ENCODE measurements at places on chromosomes 3 and 15. TPM values are rescaled to one million over a fixed set of nuclear protein-coding genes. Genes with fewer than 3 reads are reported as not detected.

The GHSR gene
- total RNA-seq = not detected

The CISH gene
- 1.9 TPM for total RNA-seq

The FAM174B gene
- 35.2 TPM for total RNA-seq

The C3orf49 gene
- not detected for total RNA-seq

The MUC4 gene
- 2.0 TPM for total RNA-seq

The IL12A gene
- total RNA-seq = 0.82 TPM

The GNAT1 gene
- total RNA-seq = not detected

The CCDC54 gene
- total RNA-seq = not detected

The ACP3 gene
- 1.2 TPM for total RNA-seq

The TNNC1 gene
- 5.8 TPM for total RNA-seq

The IMPDH2 gene
- total RNA-seq = 409 TPM

The TMEM202 gene
- not detected for total RNA-seq

The CFAP100 gene
- not detected for total RNA-seq

The EPHB1 gene
- total RNA-seq = 5.9 TPM

The UBR1 gene
- 18.7 TPM for total RNA-seq

The IMPG2 gene
- 0.08 TPM for total RNA-seq

The CDHR4 gene
- 0.50 TPM for total RNA-seq

The ABCF3 gene
- total RNA-seq = 51.6 TPM

The RTP1 gene
- 3.0 TPM for total RNA-seq

The LINGO1 gene
- total RNA-seq = 57.1 TPM

The PLA2G4E gene
- total RNA-seq = not detected
